Head of caudate nucleus (tissue), 42 donors: ENCODE measurements at places on chromosomes 6 and 20.
A peak's percentile ranks its signal among the peaks of the same experiment; 100 is the strongest.

- DNase-seq = no peak
These were observed 12.4 kb downstream of the MTHFD1L start for GRCh38 chr6:150877928-150878327.

GRCh38 chr20:25233016-25233772, 14.7 kb upstream of the PYGB start:
- no peak for DNase-seq

DNA sequence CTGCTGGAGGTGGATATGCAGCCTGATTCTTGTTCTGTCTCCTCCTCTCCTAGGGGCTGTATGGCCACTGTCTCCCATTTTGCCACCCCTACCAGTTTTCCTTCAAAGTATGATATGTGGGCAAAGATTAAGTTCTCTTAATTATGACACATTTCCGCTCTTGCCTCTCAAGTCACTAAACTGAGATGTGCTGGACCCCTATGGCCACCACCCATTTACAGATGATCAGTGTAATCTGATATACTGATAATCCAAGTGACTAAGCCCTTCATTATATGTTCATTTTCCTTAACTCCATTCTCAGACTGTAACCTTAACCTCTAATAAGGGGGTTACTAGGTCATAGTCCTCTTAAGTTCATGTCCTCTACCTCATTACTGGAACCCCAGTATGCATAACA, 711 bp upstream of the C20orf141 start:
- DNase-seq = no peak

- DNase-seq = no peak
These were observed 791.3 kb downstream of the TENT5A start for GRCh38 chr6:80961166-80961565.

DNA sequence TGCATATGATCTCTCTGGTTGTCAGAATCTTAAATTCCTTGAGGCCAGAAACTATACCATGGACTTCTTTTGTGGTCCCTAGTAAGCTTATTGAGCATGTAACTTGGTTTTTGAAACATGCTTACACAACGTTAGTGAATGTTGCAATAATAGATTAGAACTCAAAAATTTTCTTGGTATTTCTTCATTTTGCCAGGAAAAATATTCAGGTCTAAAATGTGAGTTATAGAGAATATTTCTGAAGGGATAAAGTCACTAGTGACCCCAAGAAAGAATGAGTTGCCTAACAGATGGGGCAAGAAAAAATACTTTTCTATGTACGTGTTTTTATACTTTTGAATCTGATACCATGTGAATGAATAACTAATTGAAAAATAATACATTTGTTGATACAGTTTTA, 195.4 kb downstream of the TFAP2A start:
- no peak for DNase-seq

DNA sequence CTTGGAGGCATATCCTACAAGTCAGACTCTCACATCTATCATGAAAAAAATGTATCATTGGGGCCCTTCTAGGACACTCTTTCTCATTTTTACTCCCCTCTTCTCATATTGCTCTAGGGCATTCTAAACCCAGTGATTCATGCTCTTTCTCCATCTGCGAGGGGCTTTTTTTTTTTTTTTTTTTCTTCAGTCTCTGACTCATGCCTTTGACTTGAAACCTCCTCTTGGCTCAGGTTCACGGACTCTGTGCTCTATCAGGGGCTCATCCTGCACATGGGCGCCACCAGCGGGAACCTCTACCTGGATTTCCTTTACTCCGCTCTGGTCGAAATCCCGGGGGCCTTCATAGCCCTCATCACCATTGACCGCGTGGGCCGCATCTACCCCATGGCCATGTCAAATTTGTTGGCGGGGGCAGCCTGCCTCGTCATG, 17.8 kb downstream of the SLC22A1 start:
- DNase-seq = no peak

DNA sequence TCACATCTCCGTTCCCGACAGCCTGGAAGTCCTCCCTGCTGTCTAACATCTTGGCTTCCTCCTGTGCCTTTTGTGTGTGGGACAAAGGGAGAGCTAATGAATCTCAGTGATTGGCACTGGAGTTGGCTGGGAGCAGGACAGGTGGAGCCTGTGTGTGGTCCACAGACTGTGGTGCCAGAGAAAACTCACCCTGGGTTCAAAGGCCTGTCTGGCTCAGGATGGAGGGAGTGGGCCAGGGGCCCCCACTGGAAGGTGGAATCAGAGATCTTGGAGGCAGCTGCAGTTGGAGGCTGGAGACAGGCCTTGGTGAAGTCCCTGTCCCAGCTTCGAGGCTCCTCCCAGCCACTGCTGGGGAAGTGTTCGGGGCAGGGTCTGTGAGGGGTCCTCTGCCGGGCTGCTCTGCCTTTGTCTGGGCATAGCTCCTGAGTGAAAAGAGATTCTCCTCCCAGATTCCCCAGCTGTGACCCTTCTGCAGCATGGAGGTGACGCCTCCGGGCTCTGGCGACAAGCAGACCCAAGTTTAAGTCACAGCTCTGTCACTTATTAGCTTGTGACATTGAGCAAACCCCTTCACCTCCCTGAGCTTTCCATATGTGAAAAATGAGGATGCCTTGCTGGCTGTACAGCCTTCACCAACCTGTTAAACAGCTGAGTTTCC, 13.9 kb upstream of the ITPR3 start:
- DNase-seq = no peak

DNA sequence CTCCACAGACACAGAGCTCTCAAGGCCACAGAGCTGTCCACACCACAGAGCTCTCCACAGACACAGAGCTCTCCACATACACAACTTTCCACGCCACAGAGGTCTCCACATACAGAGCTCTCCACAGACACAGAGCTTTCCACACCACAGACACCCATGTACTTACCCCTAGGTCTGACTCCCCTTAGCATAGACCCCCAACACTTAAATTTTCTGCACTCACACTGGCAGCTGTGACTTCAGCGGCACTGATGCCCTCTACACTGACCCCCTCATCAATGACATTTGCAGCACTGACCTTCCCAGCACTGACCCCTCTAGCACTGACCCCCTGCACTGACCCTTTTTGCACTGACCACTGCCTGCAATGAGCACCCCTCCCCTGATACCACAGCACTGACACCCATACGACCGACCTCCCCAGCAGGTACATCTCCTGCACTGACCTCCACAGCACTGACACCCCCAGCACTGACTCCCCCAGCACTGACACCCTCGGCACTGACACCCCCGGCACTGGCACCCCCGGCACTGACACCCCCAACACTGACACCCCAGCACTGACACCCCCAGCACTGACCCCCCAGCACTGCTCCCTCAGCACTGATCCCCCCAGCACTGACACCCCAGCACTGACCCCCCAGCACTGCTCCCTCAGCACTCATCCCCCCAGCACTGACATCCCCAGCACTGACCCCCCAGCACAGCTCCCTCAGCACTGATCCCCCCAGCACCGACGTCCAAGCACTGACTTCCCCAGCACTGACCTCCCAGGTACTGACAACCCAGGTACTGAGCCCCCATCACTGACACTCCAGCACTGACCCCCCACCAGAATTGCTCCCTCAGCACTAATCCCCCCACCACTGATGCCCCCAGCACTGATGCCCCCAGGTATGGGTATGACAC, 56.5 kb downstream of the ERMARD start:
- no peak for DNase-seq

DNA sequence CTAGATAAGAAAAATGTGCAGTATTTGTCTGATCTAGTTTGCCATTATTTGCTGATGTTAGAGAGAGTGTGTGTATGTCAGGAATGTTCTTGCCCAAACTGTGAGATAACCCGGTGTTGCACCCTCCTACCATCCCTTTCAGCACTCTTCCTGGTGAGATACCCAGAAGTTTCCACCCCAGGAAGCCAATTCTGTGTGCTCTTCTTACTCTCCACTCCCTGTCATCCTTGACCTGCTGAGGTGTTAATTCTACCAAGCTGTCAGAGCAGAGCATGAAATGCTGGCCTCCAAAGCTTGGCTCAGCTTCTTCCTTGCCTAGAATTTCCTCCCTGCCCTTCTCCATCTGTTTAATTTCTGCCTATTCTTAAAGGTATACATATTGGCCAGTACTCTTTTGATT, 237.3 kb upstream of the CNR1 start:
- DNase-seq = no peak

- DNase-seq = no peak
These were observed 54.8 kb upstream of the SPDEF start for GRCh38 chr6:34610819-34611477.

DNA sequence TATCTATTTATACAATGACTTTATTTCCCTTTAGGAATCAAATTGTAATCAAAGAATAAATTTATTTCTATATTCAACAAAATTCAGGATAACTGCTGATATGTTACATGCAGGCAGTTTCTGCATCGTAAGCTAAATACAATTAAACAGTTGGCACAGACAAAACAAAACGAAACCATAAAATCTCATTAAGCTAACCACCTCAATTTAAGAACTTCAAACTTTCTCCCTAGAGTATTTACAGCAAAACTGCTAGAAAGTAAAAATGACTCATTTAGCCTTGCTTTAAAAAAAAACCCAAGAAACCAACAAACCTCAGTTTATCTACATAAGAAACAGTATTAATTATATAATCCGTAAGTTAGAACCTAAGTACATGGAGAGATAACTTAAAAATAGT, 17.1 kb downstream of the SSR1 start:
- DNase-seq = no peak

- DNase-seq = no peak
These were observed 810.7 kb downstream of the MAFB start for GRCh38 chr20:39878320-39878719.

DNA sequence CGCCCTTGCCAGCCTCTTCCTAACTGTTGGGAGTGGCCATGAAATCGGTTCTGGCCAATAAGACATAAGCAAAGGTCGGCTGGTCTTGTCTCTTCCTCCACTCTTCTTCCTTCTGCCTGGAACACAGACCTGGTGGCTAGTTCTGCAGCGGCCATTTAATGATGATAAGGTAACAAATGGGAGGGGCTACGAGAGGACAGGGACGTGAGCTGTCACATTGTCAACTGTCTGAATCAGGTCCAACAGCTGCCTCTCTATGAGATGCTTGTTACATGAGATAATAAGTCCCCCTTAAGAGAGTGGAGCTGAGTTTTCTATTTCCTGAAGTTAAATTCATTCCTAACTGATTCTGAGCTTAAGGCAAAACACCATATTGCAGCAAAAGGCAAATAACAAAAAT, 12.5 kb upstream of the TMEM242 start:
- DNase-seq = no peak

DNA sequence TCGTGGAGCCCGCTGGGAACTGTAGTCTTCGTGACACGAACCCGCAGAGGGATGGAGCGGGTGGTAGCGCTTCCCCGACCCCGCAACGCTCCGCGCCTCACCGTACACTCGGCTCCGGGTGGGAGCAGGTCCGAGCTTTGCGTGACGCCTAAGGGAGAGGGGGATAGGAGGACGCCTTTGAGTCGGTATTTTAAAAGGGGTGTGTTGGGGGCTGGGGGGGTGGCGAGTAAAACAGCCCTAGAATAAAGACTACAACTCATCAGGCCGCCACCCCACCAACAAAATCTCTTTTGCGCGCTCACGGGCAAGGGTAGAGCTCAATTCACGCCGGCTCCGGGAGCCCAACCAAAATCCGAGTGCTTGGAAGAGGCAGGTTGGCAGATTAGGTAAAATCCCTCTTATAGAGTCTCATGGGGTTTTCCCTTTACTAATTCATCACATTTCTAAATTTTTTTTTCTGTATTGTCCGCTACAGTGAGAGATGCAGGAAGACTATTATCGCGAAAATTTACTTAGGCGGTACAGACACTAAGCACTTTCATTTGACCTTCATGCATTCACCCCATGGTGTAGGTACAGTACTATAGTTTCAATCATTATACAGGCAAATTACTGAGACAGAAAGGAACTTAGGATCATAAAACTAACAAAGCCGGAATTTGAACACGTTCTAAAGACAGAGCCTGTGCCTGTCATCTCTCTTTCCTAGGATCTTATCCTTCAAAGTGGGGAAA, 706 bp upstream of the SNX14 start:
- no peak for DNase-seq

- DNase-seq = no peak
These were observed 2.1 kb upstream of the CDKN1A start for GRCh38 chr6:36676141-36677058.

GRCh38 chr6:124679387-124679786, 282.9 kb upstream of the RNF217 start:
- no peak for DNase-seq

DNA sequence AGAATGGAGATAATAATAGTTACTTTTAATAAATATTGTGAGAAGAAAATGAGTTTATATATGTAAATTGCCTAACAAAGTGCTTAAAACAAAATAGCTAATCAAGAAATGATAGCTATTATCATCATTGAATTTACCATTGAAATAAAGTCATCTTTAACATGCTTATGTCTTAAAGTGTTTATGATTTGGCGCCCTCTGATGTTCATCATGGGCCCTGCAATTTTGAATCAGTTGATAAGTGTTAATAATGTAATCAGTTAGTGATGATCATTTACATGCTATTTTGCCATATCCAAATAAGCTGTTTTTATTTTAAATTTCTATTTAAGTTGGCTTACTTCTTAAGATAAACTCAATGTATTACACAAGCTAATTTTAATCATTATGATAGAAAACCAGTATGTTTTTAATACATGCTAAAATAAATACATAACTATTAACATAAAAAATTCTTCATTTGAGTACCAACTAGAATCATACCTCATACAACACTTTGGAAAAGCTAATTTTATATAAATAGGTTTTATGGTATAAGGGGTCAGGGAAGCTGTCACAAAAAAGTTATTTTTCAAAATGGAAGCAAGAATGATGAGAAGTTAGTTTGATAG, 39.2 kb upstream of the TPD52L1 start:
- DNase-seq = peak; percentile 48

DNA sequence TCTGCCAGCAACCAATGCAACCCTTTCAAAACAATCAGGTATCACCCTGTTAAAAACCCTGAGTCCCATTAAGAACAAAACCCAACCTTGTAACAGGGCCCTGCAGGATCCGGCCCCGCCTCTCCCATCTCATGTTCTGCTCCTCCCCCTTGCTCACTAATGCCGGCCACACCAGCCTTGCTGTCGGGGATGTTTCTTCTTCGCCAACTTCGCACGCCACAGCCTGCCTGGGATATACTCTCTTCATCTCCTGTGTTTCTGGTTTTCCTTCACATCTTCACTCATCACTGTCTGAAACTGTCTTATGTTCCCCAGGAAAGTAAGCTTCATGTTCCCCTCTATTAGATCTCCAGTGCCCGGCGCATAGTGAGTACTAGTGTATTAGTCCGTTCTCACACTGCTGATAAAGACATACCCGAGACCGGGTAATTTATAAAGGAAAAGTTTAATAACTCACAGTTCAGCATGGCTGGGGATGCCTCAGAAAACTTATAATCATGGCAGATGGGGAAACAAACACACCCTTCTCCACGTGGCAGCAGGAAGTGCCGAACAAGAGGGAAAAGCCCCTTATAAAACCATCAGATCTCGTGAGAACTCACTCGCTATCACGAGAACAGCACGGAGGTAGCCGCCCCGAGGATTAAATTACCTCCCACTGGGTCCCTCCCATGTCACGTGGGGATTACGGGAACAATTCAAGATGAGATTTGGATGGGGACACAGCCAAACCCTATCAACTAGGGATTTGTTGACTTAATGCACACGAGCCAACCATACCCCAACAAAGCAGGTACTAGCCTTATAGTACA, 5.1 kb downstream of the TP53RK start:
- DNase-seq = no peak

- no peak for DNase-seq
These were observed 174.1 kb downstream of the CDH26 start for GRCh38 chr20:60132162-60132826.

GRCh38 chr6:130826442-130827246, 562 bp upstream of the SMLR1 start:
- DNase-seq = no peak

- DNase-seq = no peak
These were observed 377.3 kb downstream of the TAF4 start for GRCh38 chr20:61688411-61688810.
